HT1080 (cell line): ENCODE measurements at places on chromosomes 6 and 20. TPM values are rescaled to one million over a fixed set of nuclear protein-coding genes. Genes with fewer than 3 reads are reported as not detected.

DNA sequence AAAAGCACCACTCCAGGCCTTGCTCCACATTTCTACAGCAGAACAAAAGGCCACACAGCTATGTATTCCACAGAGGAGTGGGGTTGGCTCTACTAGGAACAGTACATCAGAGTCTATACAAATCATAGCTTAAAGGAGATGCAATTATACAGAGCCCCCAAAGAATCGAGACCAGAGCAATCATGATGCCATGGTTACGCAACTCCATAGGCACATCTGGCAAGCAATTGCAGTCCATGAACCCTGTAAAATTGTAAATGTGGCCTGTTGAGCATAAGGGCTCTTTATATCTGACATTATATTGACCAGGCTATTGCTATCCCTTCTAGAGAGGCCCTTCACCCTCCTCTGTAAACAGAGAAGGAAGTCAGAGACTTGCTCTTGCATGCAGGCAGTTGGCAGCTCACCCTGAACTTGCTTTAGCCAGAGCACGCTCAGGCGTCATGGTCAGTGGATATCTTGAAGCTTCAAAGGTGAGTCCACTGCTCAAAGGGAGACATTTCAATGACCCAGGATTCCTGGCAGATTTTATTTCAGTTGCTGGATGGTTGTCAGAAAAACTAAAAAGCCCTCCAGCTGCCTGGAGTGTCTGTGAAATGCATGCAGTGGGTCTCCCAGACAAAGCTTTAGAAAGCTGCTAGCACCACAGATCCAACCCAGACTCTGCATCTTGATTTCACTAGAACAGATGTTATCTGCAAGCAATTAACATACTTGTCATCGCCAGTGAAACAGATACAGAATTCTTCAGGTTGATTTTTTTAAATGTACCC lies 357.2 kb downstream of the CENPW start:
- no peak for DNase-seq

- DNase-seq: no peak
Measured at GRCh38 chr6:13418844-13419243, 68.6 kb downstream of the GFOD1 start.

GRCh38 chr6:146890644-146891434 lies 292.1 kb downstream of the ADGB start:
- DNase-seq: no peak

DNA sequence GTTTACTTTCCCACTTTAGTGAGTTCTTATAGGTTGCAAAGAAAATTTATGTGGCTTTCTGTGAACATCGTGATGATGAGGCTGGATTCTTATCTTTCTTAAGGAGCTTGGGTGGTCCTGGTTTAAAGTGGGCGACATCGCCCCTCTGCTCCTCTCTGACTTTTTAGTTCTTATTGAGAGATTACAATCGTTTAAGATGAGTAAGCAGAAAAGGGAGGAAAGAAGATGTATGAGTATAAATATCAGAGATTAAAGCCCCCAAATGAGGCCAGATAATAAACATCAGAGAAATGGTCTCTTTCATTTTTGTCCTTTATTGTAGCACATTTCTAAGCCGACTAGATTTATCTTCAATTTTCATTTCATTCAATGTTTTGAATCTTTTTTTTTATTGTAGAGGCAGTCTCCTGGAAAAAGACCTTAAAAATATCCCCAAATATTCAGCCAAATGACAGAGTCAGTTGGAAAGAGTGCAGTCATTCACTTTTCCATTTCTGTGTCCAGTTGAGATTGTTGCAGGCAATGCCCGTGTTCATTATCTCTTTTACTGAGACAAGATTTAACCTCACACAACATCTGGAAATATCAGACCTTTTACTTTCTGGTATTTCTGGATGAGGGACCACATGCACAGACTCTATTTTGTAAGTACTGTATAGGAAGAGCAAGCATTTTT lies 62.0 kb upstream of the PDE7B start:
- DNase-seq: no peak

DNA sequence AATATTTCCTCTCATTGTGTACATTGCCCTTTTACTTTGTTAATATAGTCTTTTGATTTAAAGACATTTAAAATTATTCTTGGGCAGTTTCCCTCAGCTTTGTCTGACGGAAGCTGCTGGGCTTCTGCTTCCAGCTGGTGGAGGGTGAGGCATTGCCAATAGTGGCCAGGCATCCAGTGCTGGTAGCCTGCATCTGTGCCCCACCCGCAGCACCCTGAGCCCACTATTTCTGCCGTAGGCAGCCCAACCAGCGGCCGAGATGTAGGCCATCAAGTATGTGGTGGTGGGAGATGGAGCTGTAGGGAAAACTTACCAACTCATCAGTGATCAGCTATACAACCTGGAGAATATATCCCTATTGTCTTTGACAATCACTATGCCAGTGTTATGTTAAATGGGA lies 226.0 kb upstream of the SYNCRIP start:
- no peak for DNase-seq

GRCh38 chr20:49245921-49246740 lies 26.9 kb downstream of the DDX27 start:
- peak; percentile 41 for DNase-seq

DNA sequence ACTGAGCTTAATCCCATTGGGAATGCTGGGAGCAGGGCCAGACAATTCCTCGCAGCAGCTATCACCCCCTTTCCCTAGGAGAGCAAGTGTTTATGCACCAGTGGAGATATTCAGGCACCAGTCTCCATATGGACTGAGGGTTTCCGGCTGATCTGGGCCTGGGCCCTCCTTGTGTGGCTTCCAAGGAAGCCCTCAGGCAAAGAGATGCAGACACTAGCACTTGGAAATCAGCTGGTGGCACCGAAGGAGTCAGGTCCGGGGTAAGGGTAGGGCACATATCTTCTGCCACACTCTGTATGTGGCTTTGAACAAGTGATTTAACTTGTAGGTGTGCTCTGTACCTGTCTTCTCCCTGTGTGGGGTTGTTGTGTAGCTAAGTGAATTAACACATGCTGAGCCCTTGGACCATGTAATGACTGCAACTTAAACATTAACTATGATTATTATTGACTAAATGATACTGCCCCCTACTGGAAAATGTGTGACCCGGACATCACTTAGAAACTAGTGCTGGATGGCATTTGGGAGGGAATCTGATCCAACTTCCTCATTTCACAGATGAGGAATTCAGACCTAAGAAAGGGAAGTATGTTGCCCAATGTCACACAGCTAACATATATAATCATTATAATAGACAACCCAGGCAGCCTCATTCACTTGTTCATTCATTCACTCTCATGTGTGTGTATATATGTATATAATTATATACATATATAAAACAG lies 19.3 kb upstream of the WFDC2 start:
- DNase-seq: peak; percentile 48

GRCh38 chr20:64057628-64058498 lies 5.1 kb upstream of the TCEA2 start:
- peak; percentile 54 for DNase-seq

GRCh38 chr6:166683477-166683876 lies 56.4 kb upstream of the RPS6KA2 start:
- DNase-seq: peak; percentile 14

GRCh38 chr20:57660181-57660921 lies 40.1 kb upstream of the ZBP1 start:
- no peak for DNase-seq

DNA sequence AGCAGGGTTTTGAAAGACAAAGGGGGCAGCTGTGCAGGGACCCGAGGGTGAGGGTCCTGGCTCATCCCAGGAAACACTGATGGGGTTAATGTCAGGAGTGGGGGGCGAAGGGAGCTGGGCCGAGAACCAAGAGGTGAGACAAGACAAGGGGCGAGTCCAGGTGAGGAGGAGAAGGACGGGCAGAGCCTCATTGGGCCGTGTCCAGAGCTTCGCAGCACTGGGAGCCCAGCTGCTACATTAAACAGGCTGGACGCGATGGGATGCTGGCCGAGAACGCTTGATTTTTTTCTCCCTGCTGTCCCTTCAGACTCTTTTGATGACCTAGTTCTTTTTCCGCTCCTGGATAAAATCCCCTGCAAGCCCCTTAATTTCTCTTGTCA lies 172.8 kb upstream of the SNX9 start:
- DNase-seq: no peak

- peak; percentile 48 for DNase-seq
Measured at GRCh38 chr6:112511441-112511840, 164.3 kb downstream of the RFPL4B start.

DNA sequence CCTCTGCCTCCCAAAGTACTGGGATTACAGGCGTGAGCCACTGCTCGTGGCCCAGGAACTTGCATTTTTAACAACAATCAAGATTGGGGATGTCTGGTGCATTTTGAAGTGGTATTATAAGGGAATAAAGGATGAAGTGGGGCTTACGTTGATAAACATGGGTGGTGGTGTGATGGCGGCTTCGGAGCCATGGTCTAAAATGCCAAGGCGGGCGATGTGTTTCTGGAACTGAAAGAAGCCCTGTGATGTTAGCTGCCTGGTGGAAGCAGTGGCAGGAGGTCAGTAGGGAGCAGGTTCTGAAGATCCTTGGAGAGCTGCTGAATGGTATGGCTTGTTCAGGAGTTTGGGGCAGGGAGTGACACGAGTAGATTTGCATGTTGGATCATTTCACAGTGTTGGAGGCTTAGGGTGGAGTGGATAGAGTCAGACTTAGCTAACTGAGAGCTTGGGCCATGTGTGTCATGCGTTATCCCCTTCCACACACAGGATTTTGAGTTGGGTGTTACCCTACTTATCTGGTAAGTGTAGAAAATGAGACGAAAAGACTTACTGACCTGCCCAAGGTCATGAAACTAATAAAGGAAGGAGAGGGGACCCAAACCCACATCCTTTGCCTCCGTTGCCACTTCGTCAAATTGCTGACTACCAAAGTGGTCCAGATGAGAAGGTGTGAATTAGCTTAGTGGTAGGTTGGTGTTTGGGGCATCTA lies 1.5 kb downstream of the NELFCD start:
- no peak for DNase-seq

GRCh38 chr6:73506246-73506645 lies 14.6 kb downstream of the EEF1A1 start:
- DNase-seq: no peak

DNA sequence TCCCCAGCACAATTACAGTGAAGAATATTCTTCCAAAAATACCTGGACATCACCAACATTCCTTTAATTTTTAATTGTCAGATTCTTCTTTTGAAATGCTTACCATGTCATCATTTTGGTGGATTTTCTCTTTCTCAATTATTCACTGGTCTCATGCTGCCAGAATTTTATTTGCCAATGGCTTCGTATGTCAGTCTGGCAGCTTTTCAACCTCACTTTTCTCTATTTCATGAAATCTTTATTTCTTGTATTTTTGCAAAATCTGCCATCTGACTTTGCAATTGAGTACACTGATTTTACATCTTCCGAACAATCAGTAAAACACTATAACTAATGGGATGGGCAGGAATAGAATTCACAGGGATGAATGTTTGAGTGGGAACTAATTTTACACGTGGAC lies 84.1 kb downstream of the BTBD9 start:
- DNase-seq: no peak

DNA sequence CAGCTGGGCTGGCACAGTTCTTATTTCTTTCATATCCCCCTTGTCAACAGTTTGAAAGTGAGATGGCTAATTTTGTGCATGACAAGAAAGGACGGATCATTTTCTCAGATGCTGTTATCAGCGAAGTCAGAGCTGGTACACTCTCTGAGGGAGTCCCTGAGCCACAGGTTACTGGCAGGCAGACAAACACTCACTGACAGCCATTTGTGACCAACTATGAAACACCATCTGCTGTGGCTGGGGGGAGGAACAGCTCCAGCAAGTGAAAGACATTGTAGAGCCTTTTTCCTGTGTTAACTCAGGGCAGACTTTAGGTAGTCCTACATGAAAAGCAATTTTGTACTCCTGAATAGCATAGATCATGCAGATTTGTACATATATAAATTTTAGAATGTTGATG lies 22.2 kb downstream of the OLIG3 start:
- DNase-seq: no peak

GRCh38 chr6:129112591-129112990 lies 229.7 kb downstream of the LAMA2 start:
- no peak for DNase-seq

GRCh38 chr20:3383878-3384495 lies 23.5 kb downstream of the DNAAF9 start:
- DNase-seq: no peak

GRCh38 chr6:39335780-39336545 lies 13.5 kb upstream of the KCNK16 start:
- peak; percentile 70 for DNase-seq

DNA sequence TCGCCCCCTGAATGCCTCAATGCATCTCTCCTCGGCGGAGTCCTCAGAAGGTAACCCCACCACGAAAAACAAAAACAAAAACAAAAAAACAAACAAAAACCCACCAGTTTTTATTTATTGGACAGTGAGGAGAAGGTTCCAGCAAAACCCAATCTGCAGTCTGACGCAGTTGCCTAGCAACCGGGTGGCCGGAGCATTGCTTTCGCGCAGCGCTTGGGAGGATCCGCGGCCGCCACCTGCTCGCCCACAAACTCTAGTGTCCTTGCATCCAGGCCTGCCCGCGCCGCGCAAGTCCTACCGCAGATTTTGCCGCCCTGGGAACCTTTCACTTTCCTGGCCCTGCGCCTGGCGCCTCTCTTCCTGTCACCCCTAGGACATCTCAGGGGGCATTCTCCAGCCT lies 17.6 kb downstream of the TFAP2B start:
- DNase-seq: no peak

- no peak for DNase-seq
Measured at GRCh38 chr6:111614833-111615582, 9.3 kb upstream of the TRAF3IP2 start.

- DNase-seq: no peak
Measured at GRCh38 chr6:33057222-33058150, 16.0 kb downstream of the HLA-DPA1 start.

GRCh38 chr6:23547851-23548250 lies 578.2 kb upstream of the NRSN1 start:
- DNase-seq: no peak

- no peak for DNase-seq
Measured at GRCh38 chr20:32969356-32970114, 34.7 kb downstream of the SUN5 start.

DNA sequence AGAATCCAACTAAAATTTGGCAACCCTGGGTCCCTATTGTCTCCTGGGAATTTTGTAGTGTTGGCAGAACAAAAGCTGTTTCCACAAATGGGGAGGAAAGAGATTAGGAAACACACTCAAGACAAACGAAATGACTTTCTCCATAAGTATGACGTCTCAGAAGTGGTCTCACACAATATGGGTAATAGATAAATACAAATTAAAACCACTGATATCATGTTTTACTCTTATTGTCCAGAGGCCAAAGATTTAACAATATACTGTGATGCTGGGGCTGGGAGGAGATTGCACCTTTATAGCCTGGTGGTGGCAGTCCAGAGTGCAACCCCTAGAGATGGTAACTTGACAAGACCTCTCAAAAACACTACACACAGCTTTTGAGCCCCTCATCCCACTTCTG lies 18.6 kb downstream of the FKBP1A start:
- DNase-seq: no peak

The SIRPB1 gene
- 0.16 and 1.0 TPM in 2 replicates for total RNA-seq

The GLP1R gene
- total RNA-seq: not detected in 2 replicates

The OR2H1 gene
- total RNA-seq: not detected in 2 replicates

The SLC22A16 gene
- total RNA-seq: not detected in 2 replicates

The CRISP2 gene
- total RNA-seq: not detected in 2 replicates

The PAK5 gene
- total RNA-seq: not detected in 2 replicates

The NECAB3 gene
- 22.8 and 25.1 TPM in 2 replicates for total RNA-seq

The KIF25 gene
- not detected in 2 replicates for total RNA-seq

The WFDC10B gene
- total RNA-seq: 0.39 and 0.77 TPM in 2 replicates

The PNLDC1 gene
- total RNA-seq: not detected in 2 replicates

The PNPLA1 gene
- 0.03 TPM in 1 of 2 replicates, not detected in the other for total RNA-seq
